ENCODE measurements at places on chromosomes 1 and 21. TPM values are rescaled to one million over a fixed set of nuclear protein-coding genes. Genes with fewer than 3 reads are reported as not detected.

CELA3B gene
- not detected for total RNA-seq

SPRR3 gene
- total RNA-seq: not detected

SPOCD1 gene
- total RNA-seq: 7.8 TPM

CHTOP gene
- total RNA-seq: 76.1 TPM

NCF2 gene
- total RNA-seq: 2.9 TPM

APOBEC4 gene
- total RNA-seq: not detected

ALPL gene
- total RNA-seq: 0.25 TPM

RC3H1 gene
- total RNA-seq: 6.4 TPM

FNDC7 gene
- total RNA-seq: not detected

All from A549 treated with RU486 at 1 μM for 4 hours (cell line).